Smooth muscle cell of the pulmonary artery (primary cell): ENCODE measurements at places on chromosomes 12 and 14. TPM values are rescaled to one million over a fixed set of nuclear protein-coding genes. Genes with fewer than 3 reads are reported as not detected.

Gene LTBP2
- 517 and 605 TPM in 2 replicates for total RNA-seq

Gene ATXN2
- 26.3 and 27.1 TPM in 2 replicates for total RNA-seq

Gene GLT8D2
- total RNA-seq, result 41.9 and 43.5 TPM in 2 replicates

Gene CBLN3
- total RNA-seq, result 3.5 and 4.2 TPM in 2 replicates

Gene WNT1
- not detected in 2 replicates for total RNA-seq
